Calu3 (cell line): ENCODE measurements at places on chromosomes 2 and 18. TPM values are rescaled to one million over a fixed set of nuclear protein-coding genes. Genes with fewer than 3 reads are reported as not detected.

RAB6C gene
- not detected in 2 replicates for total RNA-seq

TRABD2A gene
- total RNA-seq: 0.68 and 1.2 TPM in 2 replicates

TMEM17 gene
- 3.3 and 3.6 TPM in 2 replicates for total RNA-seq

GRCh38 chr2:236819275-236820002 lies 249.8 kb downstream of the ACKR3 start:
- no peak for DNase-seq

DNA sequence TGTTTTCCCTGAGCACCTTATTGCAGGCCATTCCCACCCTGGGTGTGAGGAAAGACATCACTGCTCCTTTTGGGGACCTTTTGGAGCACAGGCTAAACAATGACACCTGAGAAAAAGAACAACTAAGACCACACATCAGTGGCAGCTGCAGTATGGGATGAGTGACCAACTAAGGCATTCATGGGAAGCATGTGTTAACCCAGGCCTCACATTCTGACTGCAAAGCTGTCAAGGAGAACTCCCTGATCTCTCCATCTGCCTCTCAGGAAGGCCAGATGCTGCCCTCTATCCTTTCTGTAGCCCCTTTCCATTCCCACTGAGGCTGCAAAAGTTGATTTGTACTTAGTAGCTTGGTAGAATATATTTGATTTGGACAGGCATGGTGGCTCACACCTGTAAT lies 277.7 kb upstream of the FBXO11 start:
- DNase-seq: no peak

- no peak for DNase-seq
Observed at GRCh38 chr18:2912357-2913299, 65.8 kb downstream of the EMILIN2 start.
